ENCODE measurements at places on chromosomes 1 and 21. TPM values are rescaled to one million over a fixed set of nuclear protein-coding genes. Genes with fewer than 3 reads are reported as not detected.

C1orf141 gene
- not detected for total RNA-seq

C1orf116 gene
- total RNA-seq: 0.05 TPM

SAMD13 gene
- 1.2 TPM for total RNA-seq

CDA gene
- not detected for total RNA-seq

PBX1 gene
- total RNA-seq: 0.37 TPM

CFAP107 gene
- not detected for total RNA-seq

RASAL2 gene
- total RNA-seq: not detected

CNIH3 gene
- 1.5 TPM for total RNA-seq

PAQR6 gene
- total RNA-seq: 4.7 TPM

TNFSF18 gene
- total RNA-seq: not detected

CR2 gene
- 0.39 TPM for total RNA-seq

ADGRL2 gene
- total RNA-seq: not detected

DNASE2B gene
- not detected for total RNA-seq

PALMD gene
- total RNA-seq: not detected

NR5A2 gene
- total RNA-seq: not detected

BOLA1 gene
- 30.0 TPM for total RNA-seq

SPRR2B gene
- total RNA-seq: not detected

SHISA4 gene
- total RNA-seq: 0.26 TPM

CCDC27 gene
- total RNA-seq: not detected

DNTTIP2 gene
- 82.8 TPM for total RNA-seq

LINGO4 gene
- total RNA-seq: 0.09 TPM

CD1B gene
- total RNA-seq: not detected

GSTM1 gene
- 94.0 TPM for total RNA-seq

FAM72A gene
- 42.2 TPM for total RNA-seq

CTSS gene
- total RNA-seq: 44.8 TPM

NECTIN4 gene
- total RNA-seq: not detected

LIN28A gene
- total RNA-seq: not detected

REN gene
- not detected for total RNA-seq

S100A2 gene
- total RNA-seq: 3.3 TPM

UTS2 gene
- not detected for total RNA-seq
